ENCODE measurements at places on chromosomes 12 and 14.

GRCh38 chr12:132211816-132212215 is 67.6 kb downstream of the NOC4L start:
- DNase-seq = peak; percentile 25
- H3K27me3 ChIP-seq = peaks cover 2% of the 10 kb centered on the region
- H3K4me3 ChIP-seq = no peak overlapping the region
- no peak overlapping the region for H3K27ac ChIP-seq

- H3K36me3 ChIP-seq = no peaks in the 10 kb centered on the region
- no peak for DNase-seq
- no peaks in the 10 kb centered on the region for H3K4me1 ChIP-seq
- no peak overlapping the region for H3K4me3 ChIP-seq
Measured at GRCh38 chr14:99047441-99048031, 224.5 kb downstream of the BCL11B start.

DNA sequence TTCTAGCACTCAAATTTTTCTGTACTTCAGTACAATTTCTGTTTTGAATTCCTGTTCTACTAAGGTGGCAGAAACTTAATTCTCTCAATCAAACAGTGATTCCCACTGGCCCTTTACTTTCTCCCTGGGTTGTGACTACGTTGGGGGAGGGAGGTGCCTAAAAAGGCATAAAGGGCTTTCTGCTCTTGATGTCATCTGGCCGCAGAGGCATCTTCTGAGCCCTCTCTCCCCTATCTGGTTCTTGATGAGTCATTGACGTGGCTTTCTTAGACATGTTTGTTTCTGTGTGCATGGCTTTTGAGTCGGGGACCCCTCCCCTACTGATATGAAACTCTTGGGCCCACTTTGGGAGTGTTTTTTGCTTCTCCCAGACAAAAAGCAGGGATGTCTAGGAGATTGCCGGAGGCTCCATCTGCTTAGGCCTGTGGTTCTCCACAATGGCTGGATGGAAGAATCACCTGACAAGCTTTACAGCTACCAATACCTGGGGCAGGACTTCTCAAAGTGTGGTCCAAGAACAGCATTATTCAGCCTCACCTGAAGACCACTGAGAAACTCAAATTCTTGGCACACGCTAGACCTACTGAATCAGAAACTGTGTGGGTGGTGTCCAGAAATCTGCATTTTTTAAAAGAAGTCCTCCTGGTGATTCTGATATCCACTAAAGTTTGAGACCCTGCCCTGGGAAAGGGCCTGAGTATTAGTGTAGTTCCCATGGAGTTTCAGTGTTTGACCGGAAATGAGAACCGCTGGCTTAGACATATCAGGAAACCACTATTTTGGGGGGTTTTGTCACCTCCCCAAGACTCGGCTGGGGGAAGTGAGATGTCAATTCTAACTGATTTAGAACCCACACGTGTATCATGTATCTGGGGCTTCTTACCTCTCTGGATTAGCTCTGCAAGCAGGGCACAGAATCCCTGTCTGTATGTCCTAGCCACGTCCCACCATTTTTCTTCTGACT is 395.7 kb upstream of the PDE3A start:
- DNase-seq = no peak
- no peak overlapping the region for H3K27ac ChIP-seq
- no peak overlapping the region for H3K4me3 ChIP-seq
- no peaks in the 10 kb centered on the region for H3K27me3 ChIP-seq
- H3K36me3 ChIP-seq = no peaks in the 10 kb centered on the region

GRCh38 chr12:10528174-10528953 is 22.7 kb downstream of the EIF2S3B start:
- DNase-seq = no peak
- no peaks in the 10 kb centered on the region for H3K27me3 ChIP-seq
- no peak overlapping the region for H3K27ac ChIP-seq

DNA sequence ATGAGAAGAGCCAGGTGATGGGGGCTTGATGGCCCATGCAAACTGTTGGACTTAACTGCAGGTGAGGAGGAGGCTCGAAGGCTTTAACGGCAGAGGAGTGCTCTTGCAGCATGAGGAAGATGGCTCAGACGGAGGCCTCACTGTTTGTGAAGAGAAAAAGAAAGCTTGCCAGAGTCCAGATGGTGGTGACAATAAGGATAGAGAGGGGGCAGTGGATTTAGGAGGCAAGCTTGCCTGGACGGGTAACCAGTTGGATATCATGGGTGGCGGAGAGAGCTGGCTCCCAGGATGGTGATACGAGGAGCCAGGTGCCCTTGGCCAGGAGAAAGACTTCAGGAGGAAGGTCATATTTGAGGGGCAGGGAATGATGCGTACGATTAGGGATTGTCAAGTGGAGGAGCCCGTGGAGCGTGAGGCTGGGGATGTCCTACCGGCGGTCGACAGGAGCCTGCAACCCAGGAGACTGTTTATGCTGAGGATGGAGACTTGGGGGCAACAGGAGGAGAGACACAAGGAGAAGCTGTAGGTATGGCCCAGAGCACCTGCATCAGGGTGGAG is 71.8 kb downstream of the CACNA1C start:
- no peaks in the 10 kb centered on the region for H3K27me3 ChIP-seq
- H3K36me3 ChIP-seq = no peaks in the 10 kb centered on the region

GRCh38 chr12:19912991-19913390 is 455.3 kb upstream of the PDE3A start:
- no peak overlapping the region for H3K4me3 ChIP-seq
- no peaks in the 10 kb centered on the region for H3K36me3 ChIP-seq
- peaks cover 10% of the 10 kb centered on the region for H3K4me1 ChIP-seq
- no peaks in the 10 kb centered on the region for H3K27me3 ChIP-seq
- DNase-seq = no peak

DNA sequence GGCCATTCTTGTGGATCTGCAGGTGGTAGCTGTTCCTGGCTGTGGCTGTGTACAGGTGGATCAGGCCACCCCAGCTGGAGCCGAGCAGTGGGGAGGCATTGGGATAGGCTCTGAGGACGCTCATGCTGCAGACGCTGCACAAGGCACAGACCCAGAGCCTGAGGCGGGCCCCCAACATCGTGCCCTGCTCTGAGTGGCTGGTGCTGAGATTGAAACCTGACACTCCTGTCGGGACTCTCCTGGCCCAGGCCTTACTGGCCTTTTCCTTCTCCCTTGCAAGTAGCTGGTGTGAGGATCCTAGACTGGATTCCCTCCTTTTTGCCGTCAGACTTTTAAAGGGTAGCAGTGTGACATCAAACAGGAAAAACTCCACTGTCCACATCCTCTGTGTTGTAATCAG is at the start of gene FGF23:
TSS of gene FGF23 (minus strand) at position 308 of the 400 bp plus-strand sequence. CDS start at position 178, 130 bp downstream.
- H3K27ac ChIP-seq = no peak within 1 kb of the TSS
- H3K4me3 ChIP-seq = no peak within 1 kb of the TSS
- DNase-seq = peak; percentile 48
- H3K4me1 ChIP-seq = no peaks in the 10 kb centered on the region
- no peaks in the 10 kb centered on the region for H3K36me3 ChIP-seq
- peaks cover 47% of the 10 kb centered on the region for H3K27me3 ChIP-seq

DNA sequence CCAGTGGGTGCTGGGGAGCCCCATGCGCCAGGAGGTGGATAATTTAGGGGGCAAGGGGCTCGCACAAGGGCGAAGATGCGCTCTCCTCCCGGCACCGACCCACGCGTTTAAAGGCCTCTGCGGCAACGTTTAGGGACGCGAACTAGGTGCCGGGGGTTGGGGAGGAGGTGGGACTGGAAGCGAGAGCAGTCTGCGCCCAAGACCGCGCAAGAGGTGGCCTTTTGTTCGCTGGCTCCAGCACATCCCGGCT is 1.3 kb downstream of the SLC38A1 start:
- no peak for DNase-seq
- peak overlapping the region; percentile 88 for H3K27ac ChIP-seq
- H3K4me1 ChIP-seq = peaks cover 53% of the 10 kb centered on the region
- no peaks in the 10 kb centered on the region for H3K36me3 ChIP-seq
- H3K27me3 ChIP-seq = peaks cover 22% of the 10 kb centered on the region
- peak overlapping the region; percentile 52 for H3K4me3 ChIP-seq

DNA sequence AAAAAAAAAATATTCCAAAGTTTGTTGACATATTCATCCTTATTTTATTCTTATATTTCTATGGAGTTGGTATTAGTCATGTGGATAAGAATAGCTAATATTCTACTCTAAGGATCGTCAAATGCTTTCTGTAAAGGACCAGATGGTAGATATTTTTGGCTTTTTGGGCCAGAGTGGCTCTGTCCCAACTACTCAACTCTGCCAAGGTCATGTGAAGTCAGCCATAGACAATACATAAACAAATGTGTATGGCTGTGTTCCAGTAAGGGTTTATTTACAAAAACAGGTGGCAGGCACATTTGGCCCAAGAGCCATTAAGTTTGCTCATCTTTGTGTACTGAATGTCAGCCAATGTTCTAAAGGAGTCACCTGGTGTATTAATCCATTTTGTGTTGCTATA is 131.8 kb downstream of the TBX5 start:
- H3K27ac ChIP-seq = no peak overlapping the region
- no peaks in the 10 kb centered on the region for H3K4me1 ChIP-seq
- peak; percentile 37 for DNase-seq
- H3K36me3 ChIP-seq = no peaks in the 10 kb centered on the region
- no peak overlapping the region for H3K4me3 ChIP-seq

GRCh38 chr14:93832081-93832480 is 43.8 kb upstream of the PRIMA1 start:
- H3K27ac ChIP-seq = no peak overlapping the region
- no peaks in the 10 kb centered on the region for H3K36me3 ChIP-seq

DNA sequence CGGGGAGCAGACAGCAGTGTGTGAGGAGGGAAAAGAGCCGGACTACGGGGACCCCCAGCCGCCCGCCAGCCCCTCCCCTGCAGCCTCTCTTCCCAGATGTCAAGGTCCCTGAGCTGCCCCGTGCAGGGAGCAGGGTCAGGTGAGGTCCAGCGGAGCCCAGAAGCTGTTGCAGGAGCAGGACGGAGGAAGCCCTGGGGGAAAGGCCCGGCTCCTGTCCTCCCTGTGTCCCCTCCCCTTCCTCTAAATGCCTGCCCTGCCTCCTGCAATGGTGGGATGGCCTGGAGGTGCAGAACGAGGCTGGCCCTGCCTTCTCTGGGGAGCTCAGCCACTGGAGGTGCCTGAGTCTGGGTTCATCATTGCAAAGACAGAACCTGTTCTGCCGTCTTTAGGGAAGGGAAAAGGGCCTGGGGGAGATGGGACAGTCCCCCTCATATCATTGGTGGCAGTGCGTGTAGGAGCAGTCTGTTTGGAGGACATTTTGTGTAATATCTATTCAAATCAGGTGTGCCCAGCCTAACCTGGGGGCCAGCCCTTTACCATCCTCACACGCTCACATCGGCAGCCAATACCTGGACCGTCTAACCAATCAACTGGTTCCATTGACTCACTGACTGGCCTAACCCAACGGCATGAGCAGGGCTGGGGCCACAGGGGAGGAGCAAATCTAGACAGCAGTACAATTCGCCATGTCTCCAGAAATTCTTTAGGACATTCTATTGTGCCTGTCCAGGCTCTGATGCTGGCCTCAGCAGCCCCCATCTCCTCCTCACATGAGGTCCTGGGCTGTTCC is 364.1 kb upstream of the SFSWAP start:
- H3K4me1 ChIP-seq = no peaks in the 10 kb centered on the region
- no peak overlapping the region for H3K27ac ChIP-seq
- peaks cover 5% of the 10 kb centered on the region for H3K27me3 ChIP-seq
- H3K36me3 ChIP-seq = no peaks in the 10 kb centered on the region

DNA sequence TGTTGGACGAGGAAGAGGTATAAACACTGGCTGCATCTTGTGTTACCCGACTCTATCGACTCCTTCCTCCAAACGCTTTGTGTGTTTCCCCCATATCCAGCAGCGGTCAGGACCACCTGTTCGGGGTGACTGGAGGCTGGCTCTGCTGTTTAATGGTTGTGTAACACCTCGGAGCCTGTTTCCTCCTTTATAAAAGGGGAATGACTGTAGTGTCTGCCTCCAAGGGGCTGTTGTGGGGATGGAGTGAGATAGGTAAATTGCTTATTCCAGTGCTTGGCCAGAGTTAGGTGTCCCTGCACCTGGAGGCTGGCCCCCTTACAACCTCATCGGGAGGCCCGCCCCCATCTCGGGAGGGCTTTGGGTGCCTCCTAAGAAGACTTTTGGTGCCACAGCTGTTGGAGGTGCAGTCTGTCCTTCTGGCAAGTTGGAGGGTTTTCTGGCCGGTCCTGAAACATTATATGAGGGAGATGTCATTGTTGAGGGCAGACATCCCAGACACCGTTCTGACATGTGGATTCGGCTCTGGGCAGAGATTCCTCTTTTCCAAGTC is 1.1 kb downstream of the MLXIP start:
- H3K36me3 ChIP-seq = no peaks in the 10 kb centered on the region
- DNase-seq = no peak

- no peak overlapping the region for H3K27ac ChIP-seq
- H3K4me3 ChIP-seq = no peak overlapping the region
- H3K27me3 ChIP-seq = no peaks in the 10 kb centered on the region
- H3K4me1 ChIP-seq = no peaks in the 10 kb centered on the region
Measured at GRCh38 chr12:91753649-91754048, 392.0 kb downstream of the BTG1 start.

DNA sequence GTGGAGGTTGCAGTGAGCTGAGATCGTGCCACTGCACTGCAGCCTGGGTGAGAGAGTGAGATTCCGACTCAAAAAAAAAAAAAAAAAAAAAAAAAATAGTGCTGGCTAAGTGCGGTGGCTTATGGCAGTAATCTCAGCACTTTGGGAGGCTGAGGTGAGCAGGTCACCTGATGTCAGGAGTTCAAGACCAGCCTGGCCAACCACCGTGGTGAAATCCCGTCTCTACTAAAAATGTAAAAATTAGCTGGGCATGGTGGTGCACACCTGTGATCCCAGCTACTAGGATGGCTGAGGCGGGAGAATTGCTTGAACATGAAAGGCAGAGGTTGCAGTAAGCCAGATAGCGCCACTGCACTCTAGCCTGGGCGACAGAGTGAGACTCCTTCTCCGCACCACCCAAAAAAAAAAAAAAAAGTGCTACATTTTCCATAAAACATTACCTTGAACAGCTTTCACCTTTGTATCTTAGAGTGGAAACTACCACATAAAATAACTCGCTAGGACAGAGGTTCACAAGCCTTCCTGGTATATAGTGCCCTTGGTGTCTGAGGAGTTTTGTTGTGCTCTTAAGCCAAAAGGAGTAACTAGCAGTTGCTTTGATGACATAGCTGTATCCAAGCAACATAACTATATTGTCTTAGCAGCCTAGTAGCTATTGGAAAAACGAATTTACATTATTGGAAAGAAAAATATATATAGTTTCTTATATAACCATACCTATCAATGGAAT is 11.1 kb downstream of the PTGES3 start:
- no peak overlapping the region for H3K4me3 ChIP-seq
- no peaks in the 10 kb centered on the region for H3K36me3 ChIP-seq
- DNase-seq = peak; percentile 16
- peaks cover 2% of the 10 kb centered on the region for H3K4me1 ChIP-seq

GRCh38 chr12:18130851-18131250 is 40.9 kb upstream of the RERGL start:
- H3K27me3 ChIP-seq = no peaks in the 10 kb centered on the region
- H3K4me3 ChIP-seq = no peak overlapping the region
- no peaks in the 10 kb centered on the region for H3K36me3 ChIP-seq
- no peak overlapping the region for H3K27ac ChIP-seq
- H3K4me1 ChIP-seq = no peaks in the 10 kb centered on the region

- no peak overlapping the region for H3K4me3 ChIP-seq
- H3K4me1 ChIP-seq = peaks cover 44% of the 10 kb centered on the region
- no peaks in the 10 kb centered on the region for H3K36me3 ChIP-seq
Measured at GRCh38 chr14:81523616-81524015, 10.0 kb downstream of the SEL1L start.
